ENCODE measurements at places on chromosomes 1 and 21.

DNA sequence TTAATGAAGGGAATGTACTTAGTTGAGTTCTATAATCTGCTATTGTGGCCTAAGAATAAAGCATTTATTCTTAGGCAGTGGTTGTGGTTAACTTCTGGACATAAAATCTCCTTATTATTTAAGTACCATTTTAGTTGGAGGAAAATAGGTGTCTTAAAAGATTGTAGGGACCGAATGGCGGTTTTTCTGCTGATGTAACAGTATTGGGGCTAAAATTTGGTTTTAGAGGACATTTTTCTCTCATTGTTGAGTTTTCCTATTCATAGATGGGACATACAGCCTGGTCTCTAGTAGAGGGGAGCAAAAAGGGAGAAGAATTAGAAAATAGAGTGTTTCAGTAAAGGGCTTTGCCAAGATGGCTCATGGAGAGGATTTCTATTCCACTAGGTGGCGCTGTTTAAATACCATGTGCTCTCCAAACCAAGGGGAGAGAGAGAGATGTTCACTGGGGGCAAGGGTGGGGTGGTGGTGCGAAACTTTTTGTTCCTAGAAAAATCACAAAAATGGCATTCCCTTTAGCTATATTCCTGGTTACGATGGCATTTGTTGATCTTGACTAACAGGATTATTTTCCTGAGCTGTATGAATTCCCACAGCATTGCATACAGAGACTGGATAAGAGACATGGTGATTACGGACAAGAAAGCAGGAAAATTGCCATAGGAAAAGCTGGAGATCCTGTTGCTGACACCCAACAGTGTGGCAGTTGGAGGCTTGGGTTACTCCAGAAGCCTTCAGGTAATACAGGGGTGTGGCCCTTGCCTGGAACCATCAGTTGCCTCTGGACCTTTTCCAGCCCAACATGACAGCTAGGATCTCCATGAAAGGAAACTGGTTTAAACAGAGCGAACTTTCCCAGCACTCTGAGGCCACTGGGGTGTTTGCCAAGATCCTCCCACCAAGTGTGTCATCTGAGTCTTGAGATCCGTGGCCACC, 18.2 kb upstream of the FCGR2A start:
- DNase-seq = no peak

GRCh38 chr1:96714881-96715280, 6.7 kb upstream of the PTBP2 start:
- no peak for DNase-seq

- DNase-seq = no peak
Observed at GRCh38 chr1:88169939-88170338, 514.1 kb upstream of the PKN2 start.

DNA sequence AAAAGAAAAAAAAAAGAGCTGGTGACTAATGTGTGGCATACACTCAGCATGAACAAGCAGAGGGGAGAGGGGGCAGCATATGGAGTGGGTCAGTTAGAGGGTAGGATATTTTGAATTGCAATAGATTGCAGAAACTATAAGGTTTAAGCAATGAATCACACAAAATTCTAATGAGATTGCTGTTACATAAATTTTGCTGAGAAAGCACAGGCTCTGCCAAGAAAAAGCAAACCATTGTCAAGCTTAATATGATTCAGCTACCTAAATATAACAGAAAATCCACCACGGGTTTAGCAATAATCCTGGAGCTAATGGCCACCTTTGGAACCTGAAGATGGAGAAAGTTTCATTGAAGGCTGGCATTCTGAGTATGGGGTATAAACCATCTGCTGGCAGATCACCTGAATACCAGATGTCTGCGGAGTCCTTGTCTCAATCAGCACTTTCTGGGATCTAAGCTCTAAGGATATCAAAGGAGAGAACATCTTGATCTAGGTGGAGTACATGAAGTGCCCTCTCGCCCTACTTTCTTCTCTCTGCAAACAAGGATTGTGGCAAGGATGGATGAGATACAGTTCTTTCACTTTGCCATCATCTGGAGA, 30.3 kb upstream of the ANGPTL7 start:
- no peak for DNase-seq

- DNase-seq = no peak
Observed at GRCh38 chr1:34918977-34919561, 10.4 kb downstream of the DLGAP3 start.

- DNase-seq = no peak
Observed at GRCh38 chr1:193211539-193211938, 25.1 kb upstream of the B3GALT2 start.
